ENCODE measurements at places on chromosomes 7 and 10.

GRCh38 chr10:3658766-3659165 lies 126.2 kb downstream of the KLF6 start:
- DNase-seq: no peak

- no peak for DNase-seq
Measured at GRCh38 chr7:13198036-13198435, 510.6 kb downstream of the ARL4A start.

GRCh38 chr10:122306282-122306681 lies 35.2 kb downstream of the BTBD16 start:
- DNase-seq: no peak

DNA sequence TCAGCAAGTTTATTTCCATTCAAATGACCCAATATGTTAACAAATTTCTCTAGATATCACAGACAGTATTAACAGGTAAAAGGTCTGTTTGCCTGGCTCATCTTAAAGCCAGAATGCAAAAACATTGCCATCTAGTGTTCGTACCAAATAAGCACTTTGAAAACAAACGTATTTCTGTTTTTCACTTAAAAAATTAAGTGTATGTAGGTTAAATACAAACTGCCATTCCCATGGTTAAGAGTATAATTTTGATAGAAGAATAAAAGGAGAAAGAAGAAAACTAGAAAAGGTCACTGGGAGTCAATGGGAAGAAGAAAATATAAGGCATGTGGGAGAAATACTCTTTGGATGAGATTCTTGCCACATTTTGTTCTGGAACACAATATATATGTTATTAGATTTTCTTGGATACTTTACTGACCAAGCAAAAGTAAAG lies 51.0 kb downstream of the ORC5 start:
- no peak for DNase-seq

DNA sequence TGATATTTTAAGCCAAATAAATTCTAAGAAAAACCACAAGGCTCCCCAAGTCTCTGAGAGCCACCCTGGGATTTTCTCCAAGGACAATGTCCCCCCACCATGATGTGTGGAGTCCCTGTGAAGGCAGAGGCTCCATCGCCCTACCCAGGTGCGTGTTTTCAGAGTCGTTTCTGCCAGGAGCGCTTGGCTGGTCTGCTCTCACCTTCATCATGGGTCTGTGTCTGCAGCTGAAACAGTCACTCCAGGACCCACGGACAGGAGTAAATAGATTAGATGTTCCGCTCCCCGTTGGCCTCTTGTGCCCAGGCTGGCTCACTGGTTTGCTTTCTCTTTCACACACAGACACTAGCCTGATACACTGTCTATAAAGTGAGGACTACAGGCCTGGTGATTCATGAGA lies 217.5 kb downstream of the SFMBT2 start:
- no peak for DNase-seq

DNA sequence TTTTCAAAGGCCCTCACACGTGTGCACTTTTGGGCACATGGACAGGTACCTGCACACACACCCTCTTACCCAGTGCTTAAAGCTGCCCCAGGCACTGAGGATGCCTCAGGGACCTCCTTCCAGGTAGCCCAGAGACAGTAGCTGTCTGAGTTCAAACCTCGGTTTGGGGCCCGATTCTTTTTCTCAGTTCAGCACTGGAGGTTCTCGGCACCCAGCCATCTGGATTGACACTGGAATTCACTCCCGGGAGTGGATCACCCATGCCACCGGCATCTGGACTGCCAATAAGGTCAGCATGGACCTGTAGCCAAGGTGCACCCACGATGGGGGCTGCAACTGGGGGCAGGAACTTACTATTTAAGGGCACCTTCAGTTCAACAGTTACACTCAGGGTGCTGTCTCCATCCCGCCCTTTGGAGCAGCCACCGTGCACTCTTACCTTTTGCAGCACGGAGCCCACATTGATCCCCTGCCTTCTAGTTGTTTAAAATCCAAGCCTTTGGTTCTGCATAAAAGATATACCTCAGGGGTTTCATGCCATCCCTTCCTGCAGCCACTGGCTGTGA lies 17.7 kb downstream of the CPA5 start:
- DNase-seq: no peak

GRCh38 chr10:48340734-48341133 lies 34.3 kb downstream of the MAPK8 start:
- no peak for DNase-seq

- DNase-seq: no peak
Measured at GRCh38 chr7:135277161-135277560, 43.5 kb downstream of the STRA8 start.

- DNase-seq: no peak
Measured at GRCh38 chr7:139597028-139597427, 73.5 kb downstream of the CLEC2L start.

- DNase-seq: no peak
Measured at GRCh38 chr10:52077814-52078213, 236.3 kb upstream of the DKK1 start.

- DNase-seq: no peak
Measured at GRCh38 chr10:73786512-73786885, 1.1 kb downstream of the ZSWIM8 start.

GRCh38 chr7:46076527-46076926 lies 155.5 kb upstream of the IGFBP3 start:
- no peak for DNase-seq

DNA sequence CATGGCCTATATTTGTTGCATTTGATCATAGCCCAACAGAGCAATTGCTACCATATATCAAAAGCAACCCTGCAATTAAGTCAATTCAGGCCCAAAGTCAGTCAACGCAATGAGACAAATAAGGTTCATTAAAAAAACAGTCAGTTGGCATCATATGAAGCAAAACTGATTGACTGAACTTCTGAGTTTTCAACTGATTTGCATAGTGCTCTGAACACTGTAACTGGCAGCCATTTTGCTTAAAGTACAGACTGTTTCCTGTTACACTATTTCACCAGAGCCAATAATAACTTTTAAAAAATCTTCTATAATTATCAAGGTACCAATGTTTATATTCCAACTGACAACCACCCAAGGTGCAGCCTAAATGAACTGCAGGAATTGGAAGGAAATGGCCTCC lies 68.4 kb upstream of the RAPGEF5 start:
- no peak for DNase-seq

DNA sequence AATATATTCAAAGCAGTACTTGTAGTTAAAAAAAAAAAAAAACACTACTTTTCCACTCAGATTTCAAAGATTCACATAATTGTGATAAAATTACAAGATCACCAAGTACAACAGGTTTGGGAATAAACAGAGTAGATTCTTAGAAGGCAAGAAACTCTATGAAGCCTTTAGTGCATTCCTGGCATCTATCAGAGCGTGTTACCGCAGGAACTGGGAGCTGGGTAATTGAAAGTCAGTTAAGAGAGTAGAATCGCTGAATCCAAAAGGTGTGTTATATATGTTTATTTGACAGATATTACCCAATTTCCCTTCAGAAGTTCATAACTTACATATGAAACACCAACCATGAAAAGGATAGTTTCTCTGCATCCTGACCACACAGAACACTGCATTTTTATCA lies 159.2 kb upstream of the PLXNA4 start:
- no peak for DNase-seq

- DNase-seq: no peak
Measured at GRCh38 chr10:44517635-44518034, 132.7 kb upstream of the CXCL12 start.

- no peak for DNase-seq
Measured at GRCh38 chr10:30999070-30999712, 32.5 kb downstream of the ZNF438 start.

- DNase-seq: no peak
Measured at GRCh38 chr7:152850420-152850819, 90.9 kb downstream of the ACTR3B start.

- DNase-seq: no peak
Measured at GRCh38 chr7:1526271-1526754, 4.2 kb upstream of the MAFK start.

DNA sequence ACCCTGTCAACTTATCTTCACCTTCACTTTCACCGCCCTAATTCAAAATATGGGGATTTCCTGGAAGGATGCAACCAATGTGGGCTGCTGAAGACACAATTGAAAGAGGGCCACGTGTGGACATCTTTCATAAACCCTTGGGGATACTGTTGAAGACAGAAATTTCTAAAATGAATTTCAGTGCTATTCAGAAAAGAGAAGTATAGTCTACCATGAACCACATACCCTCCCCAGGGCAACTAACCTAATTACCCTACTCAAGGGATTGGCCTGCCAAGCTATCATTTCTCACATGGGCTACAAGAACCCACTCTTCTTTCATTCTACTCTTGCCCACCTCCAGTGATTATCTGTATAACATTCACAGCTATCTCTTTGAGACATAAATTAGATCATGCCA lies 226.0 kb downstream of the PHTF2 start:
- no peak for DNase-seq

- no peak for DNase-seq
Measured at GRCh38 chr7:49771427-49772176, 1.8 kb upstream of the VWC2 start.

DNA sequence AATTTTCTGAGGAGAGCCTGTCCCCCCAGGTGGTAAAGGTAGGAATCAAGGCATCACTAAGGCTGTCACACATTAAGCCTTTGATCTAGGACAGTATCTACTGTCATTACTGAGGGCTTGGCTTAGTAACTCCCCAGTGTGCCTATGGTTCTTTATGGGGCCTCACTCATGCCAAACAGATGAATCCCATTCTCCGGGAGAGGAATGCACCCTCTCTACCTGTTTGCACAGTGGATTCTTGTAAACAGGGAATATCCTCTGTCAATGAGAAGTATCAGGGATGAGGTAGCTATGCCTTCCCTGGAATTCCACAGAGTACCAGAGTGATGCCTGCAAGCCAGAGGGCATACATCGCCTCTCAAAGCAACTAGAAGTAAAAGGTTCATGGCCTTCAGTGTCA lies 3.9 kb upstream of the CPN1 start:
- no peak for DNase-seq

GRCh38 chr10:69703256-69703655 lies 73.2 kb downstream of the FAM241B start:
- DNase-seq: no peak

DNA sequence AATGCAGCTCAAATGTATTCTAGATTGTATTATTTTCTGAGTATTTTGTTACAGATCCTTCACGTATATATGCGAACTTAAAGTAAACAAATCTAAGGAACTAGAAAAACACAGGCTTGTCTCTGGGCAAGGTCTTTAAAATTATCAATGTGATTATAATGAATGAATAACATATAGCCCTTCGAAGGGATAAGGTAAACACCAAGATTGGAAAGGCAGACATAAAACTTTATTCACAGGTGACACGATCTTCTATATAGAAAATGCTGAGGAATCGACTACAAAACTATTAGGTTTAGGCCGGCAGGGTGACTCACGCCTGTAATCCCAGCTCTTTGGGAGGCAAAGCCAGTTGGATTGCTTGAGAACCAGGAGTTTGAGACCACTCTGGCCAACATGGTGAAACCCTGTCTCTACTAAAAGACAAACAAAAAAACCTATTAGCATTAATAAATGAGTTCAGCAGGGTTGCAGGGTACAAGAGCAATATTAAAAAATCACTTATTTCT lies 80.4 kb downstream of the CNNM2 start:
- no peak for DNase-seq

GRCh38 chr7:84735677-84736076 lies 451.2 kb downstream of the SEMA3D start:
- no peak for DNase-seq

DNA sequence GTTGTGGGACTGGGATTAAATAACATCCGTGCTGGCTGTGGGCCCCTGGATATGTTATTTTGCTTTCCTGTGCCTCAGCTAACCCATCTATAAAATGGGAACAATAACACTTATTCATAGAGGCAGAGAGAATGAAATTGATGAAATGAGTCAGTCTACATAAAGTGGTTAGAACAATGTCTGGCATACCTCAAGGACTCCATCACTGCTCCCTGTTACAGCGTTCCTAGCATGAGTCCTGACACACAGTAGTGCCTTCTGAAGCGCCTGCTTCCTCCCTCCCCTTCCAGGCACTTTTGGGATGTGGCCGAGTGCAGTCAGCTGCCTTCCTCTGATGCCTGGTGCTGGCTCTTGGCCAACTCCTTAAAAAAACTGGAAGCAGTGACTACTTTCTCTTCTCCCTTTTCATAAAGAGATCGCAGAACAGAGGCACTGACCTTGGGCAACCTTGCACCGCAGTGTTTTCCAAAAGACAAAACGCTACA lies 108.4 kb upstream of the ZMIZ1 start:
- DNase-seq: no peak

DNA sequence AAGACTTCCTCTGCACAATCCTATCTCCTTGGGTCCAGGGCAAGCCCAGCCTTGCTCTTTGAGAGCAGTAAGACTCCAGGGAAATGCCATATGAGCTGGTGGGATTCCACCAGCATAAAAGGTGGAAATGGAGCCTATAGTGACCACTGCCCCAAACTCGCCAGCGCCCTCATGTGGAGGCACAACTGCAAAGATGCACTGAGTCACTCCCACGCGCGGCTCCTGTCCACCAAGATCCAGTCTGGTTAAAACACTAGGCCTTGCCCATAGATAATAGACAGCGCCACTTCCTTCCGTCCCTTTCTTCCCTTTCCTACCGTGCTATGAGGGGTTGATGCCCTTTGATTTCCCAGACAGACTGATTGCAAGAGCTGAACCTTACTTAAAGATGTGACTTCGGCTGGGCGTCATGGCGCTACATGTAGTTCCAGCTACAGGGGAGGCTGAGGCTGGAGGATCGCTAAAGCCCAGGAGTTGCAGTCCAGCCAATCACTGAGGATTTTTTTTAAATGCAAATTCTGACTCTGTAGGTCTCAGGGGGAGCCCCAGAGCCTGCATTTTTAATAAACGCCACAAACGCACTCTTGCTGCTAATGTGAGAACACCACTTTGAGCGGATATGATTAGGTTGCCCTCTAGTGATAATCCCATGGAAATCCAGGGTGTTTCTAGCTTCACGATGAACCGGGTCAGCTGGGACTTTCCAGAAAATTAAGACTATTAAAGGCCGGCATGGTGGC lies 136.5 kb downstream of the EPC1 start:
- no peak for DNase-seq

GRCh38 chr10:96851281-96851680 lies 19.2 kb downstream of the LCOR start:
- no peak for DNase-seq

- no peak for DNase-seq
Measured at GRCh38 chr7:155809332-155809946, 2.8 kb downstream of the SHH start.

GRCh38 chr10:3612183-3613001 lies 172.6 kb downstream of the KLF6 start:
- no peak for DNase-seq

- DNase-seq: no peak
Measured at GRCh38 chr7:131683536-131684125, 127.2 kb upstream of the PODXL start.

DNA sequence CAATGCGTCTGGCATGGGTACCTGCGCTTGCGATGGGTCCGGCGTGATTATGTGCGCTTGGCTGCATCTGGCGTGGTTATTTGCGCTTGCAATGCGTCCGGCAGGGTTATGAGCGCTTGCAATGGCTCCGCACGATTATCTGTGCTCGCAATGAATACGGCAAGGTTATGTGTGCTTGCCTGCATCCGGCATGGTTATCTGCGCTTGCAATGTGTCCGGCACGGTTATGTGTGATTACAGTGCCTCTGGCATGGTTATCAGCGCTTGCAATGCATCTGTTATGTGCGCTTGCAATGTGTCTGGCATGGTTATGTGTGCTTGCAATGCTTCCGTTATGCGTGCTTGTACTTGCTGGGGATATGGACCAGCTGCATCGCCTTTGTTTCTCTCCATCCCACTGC lies 37.7 kb downstream of the RBAK start:
- DNase-seq: no peak

Data from NK-92 treated with Interleukin-12 subunit alpha and Interleukin-12 subunit beta, amount 100 ng/mL, for 24 hours (cell line).